Cortex of kidney (tissue), 1 donor: ENCODE measurements at places on chromosomes 5 and 9.

- no peak for DNase-seq
These were observed 79.3 kb upstream of the FBXW11 start for GRCh38 chr5:172085738-172086137.

DNA sequence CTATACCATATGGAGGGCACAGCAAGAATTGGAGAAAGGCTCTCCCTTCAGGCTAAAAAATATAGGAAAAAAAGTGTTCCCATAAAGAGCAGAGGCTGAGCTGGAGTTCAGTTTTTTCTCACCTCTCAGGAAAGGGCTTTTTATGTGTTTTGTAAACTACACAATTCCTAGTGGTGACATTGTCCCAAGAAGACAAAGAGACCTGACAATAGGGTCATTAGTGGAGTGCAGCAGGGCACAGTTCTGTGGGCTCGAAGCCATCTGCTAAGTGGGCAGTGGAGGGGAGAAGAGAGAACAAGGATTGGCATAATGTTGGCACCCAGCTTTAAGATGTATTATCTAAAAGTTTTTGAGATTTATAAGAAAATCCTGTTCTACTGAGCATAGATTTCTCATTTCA, 162.5 kb downstream of the HCN1 start:
- no peak for DNase-seq

- DNase-seq, result no peak
These were observed 404.6 kb upstream of the BRINP1 start for GRCh38 chr9:119773823-119774222.

DNA sequence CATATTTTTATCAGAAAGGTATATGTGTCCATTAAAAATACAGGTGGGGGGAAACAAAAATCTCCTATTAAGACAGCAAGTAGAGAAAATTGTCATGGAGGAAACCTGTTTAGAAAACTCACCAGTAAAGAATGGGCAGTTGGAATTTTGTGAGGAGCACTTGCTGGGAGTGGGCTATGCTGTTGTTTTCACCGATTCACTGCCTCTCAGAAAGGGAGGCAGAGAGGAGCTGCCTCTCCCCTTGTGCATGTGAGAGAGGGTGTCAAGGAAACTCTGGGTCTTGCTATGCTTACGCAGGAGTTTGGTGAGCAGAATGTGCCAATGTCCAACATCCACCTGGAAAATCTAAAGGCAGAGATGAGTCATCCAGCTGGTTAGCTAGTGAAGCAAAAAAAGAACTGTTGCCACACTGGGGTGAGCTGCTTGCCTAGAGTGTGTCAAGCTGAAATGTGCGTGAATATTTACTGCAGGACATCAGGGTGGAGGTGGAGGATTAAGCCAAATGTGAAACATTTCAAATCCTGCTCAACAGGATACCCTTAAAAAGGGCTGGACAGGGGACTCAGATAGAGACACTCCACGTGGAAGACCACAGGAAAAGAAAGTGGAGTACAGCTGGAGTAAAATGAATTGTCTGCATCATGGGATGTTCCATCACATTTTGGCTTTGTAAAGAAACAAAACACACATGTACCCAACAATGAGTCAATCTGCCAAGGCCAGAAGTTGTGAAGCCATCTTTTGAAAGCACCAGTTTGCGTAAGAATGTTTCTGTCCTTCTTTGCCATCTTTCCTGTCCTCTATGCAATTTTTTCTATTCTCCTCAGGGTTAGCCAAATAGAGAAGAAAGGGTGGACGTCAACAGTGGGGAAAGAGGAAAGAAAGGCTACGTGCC, 449.7 kb upstream of the MPDZ start:
- no peak for DNase-seq

DNA sequence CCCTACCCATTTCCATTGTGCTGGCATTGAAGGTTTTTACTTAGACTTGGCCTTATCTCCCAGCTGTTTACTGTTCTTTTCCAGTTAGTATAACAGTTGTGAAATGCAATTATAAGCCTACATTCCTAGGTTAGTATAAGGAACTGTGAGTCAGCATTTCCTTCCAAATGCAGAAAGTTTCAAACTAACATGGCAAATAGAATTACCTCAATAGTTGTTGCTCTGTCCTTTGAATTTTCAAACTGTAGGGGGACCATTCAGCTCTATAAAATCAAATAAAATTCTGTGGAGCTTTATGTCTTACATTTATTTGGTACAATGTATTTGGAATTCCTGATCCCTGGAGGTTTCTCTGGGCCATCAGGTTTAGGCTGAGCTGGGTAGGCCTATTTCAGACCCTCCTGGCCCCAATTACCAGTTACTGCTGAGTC, 47.2 kb downstream of the ARHGEF28 start:
- no peak for DNase-seq

- DNase-seq, result no peak
These were observed 5.9 kb downstream of the NINJ1 start for GRCh38 chr9:93128011-93128714.

- no peak for DNase-seq
These were observed 48.4 kb downstream of the PTBP3 start for GRCh38 chr9:112285056-112285455.
